AG08396 (cell line): ENCODE measurements at places on chromosomes 7 and 10.

GRCh38 chr10:58836991-58837575 is 324.4 kb downstream of the BICC1 start:
- no peak for DNase-seq

GRCh38 chr7:1080252-1080920 is 7.5 kb upstream of the GPER1 start:
- DNase-seq: no peak

- DNase-seq: no peak
These were observed 22.6 kb downstream of the FIGNL1 start for GRCh38 chr7:50427518-50427917.

- DNase-seq: no peak
These were observed 5.8 kb upstream of the NKX2-3 start for GRCh38 chr10:99526861-99527504.

DNA sequence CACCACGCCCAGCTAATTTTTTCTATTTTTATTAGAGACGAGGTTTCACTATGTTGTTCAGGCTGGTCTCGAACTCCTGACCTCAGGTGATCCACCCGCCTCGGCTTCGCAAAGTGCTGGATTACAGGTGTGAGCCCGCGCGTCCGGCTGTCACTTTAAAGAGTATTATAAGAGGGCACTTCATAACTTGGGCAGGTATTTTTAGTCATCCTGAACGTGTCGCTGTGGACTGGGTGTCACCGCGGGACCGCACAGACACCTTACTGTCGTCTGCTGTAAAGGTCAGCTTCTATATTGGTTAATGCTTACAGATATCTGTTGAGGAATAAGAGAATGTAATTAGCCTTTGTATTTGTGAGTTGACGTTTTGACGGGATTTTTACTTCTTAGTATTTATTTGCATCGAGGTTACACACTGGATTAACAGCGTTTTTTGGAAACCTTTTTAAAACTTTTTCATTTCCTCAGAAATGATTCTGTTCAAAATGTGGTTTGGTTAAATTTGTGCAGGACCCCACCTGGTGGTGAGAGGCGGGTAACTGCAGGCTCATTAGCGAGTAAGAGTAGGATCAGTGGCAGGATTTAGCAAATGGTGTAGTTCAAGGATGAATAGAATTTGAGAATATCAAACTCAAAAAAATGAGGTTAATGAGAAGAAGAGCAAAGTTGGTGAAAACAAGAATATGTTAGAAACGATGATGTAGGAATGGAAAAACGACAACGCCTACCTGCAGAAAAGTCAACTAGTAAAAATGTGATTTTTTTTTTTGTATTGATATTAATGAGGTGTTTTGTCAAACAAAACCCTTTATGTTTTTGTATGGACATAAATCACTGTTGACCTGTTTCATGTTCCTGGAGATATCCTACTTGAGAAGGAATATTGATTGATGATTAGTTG is 3.2 kb downstream of the DNAJB6 start:
- peak; percentile 76 for DNase-seq

DNA sequence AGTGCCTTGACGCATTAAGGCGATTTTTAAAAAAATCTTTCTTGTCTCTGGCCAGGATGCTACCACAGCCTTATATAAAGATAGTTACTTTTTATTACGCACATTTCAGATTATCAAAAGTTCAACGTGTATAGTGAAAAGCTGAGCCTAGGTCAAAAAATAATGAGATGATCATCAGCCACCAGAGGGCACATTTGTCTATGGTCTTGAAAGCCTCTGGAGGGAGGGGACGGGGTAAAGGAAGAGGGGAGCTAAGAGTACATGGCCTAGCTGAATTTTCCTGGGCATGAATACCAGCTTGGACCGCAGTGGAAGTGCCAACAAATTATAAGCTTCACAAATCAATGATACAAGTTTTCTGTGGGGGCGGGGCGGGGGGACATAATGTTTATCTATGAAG is 285.9 kb upstream of the SMIM30 start:
- DNase-seq: no peak

- DNase-seq: no peak
These were observed 97.3 kb downstream of the GRB10 start for GRCh38 chr7:50685135-50686065.

- DNase-seq: peak; percentile 27
These were observed 120.3 kb upstream of the ADAM12 start for GRCh38 chr10:126508535-126509040.

- DNase-seq: no peak
These were observed 97.6 kb upstream of the ITGB1 start for GRCh38 chr10:33055625-33056024.

GRCh38 chr7:2553108-2553507 is 2.2 kb downstream of the BRAT1 start:
- no peak for DNase-seq

GRCh38 chr10:99555371-99555770 is 22.6 kb downstream of the NKX2-3 start:
- DNase-seq: no peak

GRCh38 chr10:95415621-95416031 is 124.8 kb upstream of the PDLIM1 start:
- DNase-seq: no peak

DNA sequence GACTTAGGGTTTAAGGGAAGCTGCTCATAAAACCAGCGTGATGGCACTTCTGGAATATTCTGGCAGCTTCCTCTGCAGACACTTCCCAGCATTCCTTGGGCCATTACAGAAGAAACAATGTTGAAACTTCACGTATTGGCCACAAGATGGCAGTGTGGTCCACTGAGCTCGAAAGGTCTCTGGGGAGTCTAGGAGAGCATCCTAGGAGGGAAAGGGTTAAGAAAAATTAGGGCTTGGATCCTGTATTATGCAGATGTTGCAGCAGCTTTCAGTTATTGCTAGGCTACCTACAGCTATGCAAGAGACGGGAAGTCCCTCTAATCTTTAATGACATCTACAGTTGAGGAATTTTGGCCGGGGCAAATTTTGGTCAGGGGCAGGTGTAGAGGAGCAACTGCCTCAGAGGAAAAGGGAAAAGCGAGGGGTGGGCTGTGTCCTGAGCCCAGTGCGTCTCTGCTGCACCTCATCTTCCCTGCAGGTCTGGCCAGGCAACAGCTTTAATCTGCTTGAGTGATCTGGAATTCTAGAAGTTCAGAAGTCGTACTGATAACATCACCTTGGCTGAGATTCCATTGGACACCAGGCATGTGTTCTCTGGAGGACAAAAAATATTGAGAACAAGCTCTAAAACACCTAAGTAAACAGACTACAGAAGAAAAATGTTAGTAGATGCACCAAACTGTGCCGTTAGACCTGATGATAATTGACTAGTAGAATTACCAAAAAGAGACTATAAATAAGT is 220.8 kb upstream of the PRSS58 start:
- DNase-seq: peak; percentile 17

GRCh38 chr10:116947841-116948529 is 57.0 kb downstream of the SHTN1 start:
- DNase-seq: no peak
